ENCODE measurements at places on chromosomes 1 and 21.

GRCh38 chr1:90092441-90092840, 97.5 kb downstream of the ZNF326 start:
- no peak for DNase-seq

DNA sequence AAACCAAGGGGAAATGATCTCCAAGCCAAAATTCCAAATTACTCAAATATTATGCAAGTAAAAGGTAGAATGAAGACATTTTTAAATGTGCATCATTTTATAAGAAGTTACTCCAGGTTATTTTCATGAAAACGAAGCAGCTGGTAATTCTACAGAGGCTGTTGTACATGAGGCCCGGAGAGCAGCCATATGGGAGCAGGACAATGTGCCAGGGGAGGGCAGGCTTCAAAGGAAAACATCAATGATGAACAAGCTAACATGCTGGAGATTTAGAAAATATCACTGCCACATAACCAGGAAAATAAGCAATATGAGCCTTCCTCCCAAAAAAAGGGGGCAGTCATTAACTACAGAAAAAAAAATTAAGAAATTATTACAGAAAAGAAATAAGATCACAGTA, 109.1 kb downstream of the TIAM1 start:
- DNase-seq, result no peak

DNA sequence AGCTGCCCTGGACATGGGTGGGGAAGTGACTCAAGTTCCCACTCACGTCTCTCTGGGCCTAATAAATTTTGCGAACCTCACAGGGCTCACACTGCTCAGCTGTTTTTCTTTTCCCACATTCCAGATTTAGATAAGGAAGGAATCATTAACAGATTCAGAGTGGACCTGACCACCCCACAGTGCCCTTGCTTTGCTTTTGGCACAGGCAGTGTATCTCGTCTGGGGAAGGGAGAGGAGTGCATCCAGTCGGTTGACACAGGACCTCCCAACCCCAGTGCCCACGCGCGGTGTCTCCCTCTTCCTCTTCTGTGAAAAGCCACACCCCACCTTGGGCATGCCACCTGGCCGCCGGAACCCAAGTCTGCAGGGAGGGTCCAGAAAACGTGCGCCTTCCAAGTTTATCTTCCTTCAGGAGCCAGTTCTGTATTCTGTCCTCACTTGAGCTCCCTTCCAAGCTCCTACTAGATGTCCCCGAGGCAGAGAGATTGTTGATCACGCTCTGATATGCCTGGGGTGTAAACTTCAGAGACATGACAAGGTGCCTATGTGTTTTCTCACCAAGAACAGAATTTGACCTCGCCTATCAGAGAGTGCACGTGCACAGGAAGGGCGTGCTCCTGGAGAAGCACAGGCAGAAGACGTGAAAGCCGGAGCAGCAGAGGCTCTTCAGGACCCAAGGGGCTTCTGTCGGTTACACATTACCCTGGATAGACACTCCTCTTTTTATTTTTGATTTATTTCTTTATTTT, 9.5 kb upstream of the SLC2A5 start:
- DNase-seq, result no peak

DNA sequence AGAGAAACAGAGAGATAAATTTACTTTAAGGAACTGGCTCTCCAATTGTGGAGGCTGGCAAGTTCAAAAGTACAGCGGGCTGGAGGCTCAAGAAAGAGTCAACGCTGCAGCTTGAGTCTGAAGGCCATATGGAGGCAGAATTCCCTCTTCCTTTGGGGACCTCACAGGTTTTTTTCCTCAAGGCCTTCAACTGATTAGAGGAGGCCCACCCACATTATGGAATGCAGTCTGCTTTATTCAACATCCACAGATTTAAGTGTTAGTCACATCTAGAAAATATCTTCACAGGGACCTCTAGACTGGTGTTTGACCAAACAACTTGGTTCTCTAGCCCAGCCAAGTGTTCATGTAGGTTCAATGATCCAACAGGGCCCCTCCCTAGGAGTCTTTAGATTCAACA, 117.8 kb downstream of the SLC35F3 start:
- DNase-seq, result no peak

DNA sequence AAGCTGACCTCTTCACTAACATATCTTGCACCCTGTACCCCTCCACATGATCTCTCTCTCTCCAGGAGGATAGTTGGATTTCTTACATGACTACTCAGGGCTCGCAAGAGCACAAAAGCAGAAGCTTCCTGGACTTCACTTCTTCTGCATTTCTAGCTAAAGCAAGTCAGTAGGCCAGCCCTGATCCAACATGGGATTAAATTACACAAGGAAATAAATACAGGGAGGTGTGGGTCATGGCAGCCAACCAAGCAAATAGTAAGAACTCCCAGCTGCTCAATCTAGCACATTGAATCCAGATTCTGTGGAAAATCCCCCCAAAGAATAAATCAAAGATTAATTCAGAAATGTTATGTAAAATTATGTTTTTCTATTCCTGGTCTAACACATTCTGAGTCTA, 33.3 kb downstream of the KLHDC7A start:
- no peak for DNase-seq

DNA sequence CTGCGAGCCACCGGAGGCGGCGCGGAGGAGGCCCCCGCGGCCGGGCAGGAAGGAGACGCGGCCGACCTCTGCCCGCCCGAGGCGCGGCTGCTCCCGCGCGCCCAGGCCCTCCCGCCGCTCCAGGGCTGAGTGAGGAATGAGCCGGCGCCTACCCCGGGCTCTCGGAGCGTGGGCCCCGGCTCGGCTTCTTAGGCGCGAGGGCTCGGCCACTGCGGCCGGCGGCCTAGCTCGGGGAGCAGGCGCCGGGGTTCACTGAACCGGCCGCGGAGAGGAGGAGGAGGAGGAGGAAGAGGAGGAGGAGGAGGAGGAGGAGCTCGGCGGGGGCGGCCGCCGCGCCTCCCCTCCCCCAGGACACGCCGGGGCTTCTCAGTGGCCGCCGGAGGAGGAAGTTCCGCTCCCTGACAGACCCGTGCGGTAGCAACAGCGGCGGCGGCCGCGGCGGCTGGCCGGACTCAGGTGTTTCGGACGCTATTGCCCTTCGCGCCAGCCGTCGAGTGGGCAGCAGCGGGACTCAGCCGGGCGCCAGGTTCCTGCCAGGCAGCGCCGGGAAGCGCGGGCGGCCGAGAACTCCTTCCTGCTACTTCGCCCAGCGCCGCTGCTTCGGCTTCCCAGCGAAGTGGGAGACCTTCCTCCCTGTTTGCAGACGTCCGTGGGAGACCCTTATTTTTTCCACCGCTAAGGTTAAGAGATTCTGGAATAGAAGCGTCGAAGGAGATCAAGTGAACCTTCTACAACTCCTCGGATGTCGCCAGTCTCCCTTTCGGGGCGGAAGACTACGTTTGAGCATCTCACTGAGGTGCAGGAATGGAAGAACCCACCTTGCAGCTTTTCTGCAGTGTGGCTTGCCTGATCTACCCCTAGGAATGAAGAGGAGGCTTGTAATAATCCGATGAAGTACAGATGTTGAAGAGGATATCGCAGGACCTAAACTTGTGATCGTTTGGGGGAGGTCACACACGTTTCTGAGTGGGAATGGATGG, at the start of gene MAN1A2:
Gene MAN1A2, plus strand, starts transcription at position 404 of the 980 bp plus-strand sequence. CDS start 735 bp downstream, outside the sequence.
- DNase-seq, result peak; percentile 68

- no peak for DNase-seq
Measured at GRCh38 chr1:161803181-161803580, 37.1 kb downstream of the ATF6 start.

- DNase-seq, result no peak
Measured at GRCh38 chr1:209412036-209412435, 171.5 kb upstream of the CAMK1G start.

- DNase-seq, result peak; percentile 81
Measured at GRCh38 chr21:44801468-44802395, at the start of gene UBE2G2. TSS of gene UBE2G2 (minus strand) at chr21:44801820. CDS start at chr21:44801748, 72 bp downstream.

- DNase-seq, result no peak
Measured at GRCh38 chr1:114032271-114033215, 53.3 kb downstream of the OLFML3 start.

- DNase-seq, result no peak
Measured at GRCh38 chr1:59290193-59290949, 6.5 kb upstream of the FGGY start.

DNA sequence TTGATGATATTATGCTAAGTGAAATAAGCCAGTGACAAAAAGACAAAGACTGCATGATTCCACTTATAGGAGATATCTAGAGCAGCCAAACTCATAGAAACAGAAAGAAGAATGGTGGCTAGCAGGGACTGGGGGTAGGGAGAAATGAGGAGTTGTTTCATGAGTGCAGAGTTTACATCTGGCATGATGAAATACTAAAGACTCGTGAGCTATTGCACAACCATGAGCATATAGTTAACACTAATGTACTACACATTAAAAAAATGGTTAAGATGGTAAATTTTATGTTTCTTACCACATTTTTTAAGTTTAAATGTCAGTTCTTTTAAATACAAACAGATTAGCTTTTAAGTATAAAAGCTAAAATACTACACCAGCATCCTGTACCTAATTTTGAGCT, 57.8 kb downstream of the ESRRG start:
- no peak for DNase-seq

DNA sequence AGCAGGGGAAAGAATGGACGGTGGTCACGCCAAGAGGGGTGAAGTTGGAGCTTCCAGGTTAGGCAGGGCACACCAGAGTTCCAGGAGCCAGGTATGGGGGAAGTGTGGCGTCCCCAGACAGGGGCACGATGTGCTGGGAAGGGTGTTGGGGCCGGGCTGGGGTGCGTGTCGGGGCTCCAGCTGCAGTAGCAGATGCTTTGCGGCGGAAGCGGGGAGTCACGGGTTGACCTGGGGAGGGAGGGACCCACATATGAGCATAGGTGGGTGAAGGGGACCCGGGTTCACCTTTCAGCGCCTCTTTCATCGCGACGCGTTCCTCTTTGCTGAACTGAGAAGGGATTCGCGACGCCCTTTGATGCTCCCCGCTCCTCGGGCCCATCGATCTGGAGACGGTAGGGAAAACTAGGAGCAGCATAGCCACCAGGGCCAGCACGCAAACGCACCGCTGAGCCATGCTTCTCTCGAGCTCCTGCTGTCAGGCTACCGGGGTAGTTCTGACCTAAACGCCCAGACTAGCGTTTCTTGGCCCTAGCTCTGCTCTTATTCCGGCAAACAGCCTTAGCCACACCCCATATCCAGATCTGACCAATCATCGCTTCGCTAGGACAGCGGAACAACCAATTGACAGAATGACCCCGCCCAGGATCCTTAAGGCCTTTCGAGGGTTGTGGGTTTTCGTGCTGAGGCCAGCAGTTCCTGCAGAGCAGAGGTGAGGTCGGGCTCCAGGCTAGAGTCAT, at the start of gene PM20D1:
Gene PM20D1, minus strand, starts transcription at position 514 of the 737 bp plus-strand sequence. Its CDS starts 60 bp downstream, at position 454.
- DNase-seq, result peak; percentile 66

- DNase-seq, result no peak
Measured at GRCh38 chr1:7325254-7325653, 445.8 kb upstream of the VAMP3 start.

GRCh38 chr1:113415310-113416070, 25.2 kb downstream of the MAGI3 start:
- no peak for DNase-seq

- DNase-seq, result no peak
Measured at GRCh38 chr1:72938408-72938807, 656.1 kb upstream of the NEGR1 start.

GRCh38 chr1:168279253-168279652, 1.4 kb upstream of the TBX19 start:
- no peak for DNase-seq

- DNase-seq, result no peak
Measured at GRCh38 chr1:162954824-162955223, 93.8 kb upstream of the CCDC190 start.

DNA sequence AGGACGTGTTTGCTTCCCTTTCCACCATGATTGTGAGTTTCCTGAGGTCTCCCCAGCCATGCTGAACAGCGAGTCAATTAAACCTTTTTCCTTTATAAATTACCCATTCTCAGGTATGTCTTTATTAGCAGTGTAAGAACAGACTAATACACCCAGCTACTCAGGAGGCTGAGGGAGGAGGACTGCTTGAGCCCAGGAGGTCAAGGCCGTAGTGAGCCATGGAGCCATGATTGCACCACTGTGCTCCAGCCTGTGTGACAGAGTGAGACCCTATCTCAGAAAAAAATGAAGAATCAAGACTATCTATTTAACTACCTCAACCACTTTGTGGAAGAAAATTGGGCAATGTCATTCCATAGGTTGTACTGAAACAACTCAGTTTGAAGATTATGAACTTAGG, 54.6 kb upstream of the SEC16B start:
- no peak for DNase-seq

- no peak for DNase-seq
Measured at GRCh38 chr1:21292503-21292983, 2.3 kb upstream of the ECE1 start.

GRCh38 chr1:169387399-169387798, 19.4 kb downstream of the BLZF1 start:
- DNase-seq, result no peak

DNA sequence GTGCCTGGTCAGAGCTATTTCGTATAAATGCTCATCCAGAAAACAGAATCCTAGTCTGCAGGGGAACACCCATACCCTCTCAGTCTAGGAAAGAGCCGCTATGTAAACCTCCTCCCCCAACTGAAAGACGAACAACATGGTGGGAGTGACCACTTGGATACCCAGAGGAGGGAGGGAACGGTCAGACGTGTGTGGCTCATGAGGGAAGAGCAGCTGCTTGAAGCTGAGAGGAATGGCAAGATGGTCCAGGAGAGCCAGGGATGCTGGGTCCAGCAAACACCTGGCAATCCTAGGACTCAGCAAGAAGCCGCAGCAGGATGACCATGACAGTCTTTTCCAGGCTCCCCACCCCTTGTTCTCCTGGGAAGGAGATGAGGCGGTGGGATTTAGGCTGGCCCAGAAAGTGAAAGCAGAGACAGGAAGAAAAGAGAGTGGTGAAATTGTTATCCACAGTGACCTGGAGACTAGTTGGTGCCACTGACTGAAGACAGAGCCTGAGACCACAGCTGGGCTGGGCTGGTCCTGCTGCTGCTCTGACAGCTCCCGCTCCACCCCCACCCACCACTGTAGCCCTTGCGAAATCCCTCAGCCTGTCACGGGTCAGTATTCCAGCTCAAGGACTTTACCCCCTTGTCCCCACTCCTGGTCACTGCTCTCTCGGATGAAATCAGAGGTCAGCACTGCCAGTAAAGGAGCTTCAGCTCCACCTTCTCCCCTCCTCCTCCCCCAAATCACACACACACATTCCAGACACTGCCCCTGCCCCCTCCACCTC, 3.6 kb downstream of the CERS2 start:
- no peak for DNase-seq

DNA sequence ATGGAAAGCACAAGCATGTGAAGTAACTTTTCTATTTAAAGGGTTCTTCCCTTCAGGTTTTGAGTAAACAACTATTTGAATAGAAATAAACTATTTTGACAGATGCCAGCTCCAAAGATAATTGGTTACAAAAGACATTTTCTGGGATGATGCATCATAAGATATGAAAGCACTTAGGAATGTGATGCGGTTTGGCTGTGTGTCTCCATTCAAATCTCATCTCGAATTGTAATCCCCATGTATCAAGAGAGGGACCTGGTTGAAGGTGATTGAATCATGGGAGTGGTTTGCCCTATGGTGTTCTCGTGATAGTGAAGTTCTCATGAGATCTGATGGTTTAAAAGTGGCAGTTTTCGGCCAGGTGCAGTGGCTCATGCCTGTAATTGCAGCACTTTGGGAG, 6.4 kb downstream of the DISP1 start:
- no peak for DNase-seq

- DNase-seq, result no peak
Measured at GRCh38 chr1:223547316-223548114, 118.0 kb downstream of the CAPN8 start.

- DNase-seq, result no peak
Measured at GRCh38 chr1:218785928-218786327, 387.8 kb upstream of the LYPLAL1 start.

GRCh38 chr1:29669158-29669871, 433.0 kb downstream of the PTPRU start:
- DNase-seq, result no peak
